ENCODE measurements at places on chromosomes 16 and 17. TPM values are rescaled to one million over a fixed set of nuclear protein-coding genes. Genes with fewer than 3 reads are reported as not detected.
A peak's percentile ranks its signal among the peaks of the same experiment; 100 is the strongest.

DNA sequence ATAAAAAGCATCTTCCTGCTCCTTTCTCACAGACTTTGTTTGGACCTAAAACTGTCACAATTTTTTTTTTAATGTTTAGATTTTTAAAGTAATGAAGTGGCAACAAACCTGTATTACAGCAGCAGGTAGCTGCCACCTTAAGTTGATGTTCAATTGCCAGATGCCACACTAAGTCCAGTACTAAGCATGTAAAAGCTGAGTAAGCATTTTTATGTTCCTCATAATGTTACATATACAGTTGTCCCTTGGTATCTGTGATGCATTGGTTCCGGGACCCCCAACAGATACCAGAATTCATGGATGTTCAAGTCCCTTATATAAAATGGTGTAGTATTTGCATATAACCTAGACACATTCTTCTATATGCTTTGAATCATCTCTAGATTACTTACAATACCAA lies 45.1 kb downstream of the TNRC6A start:
- H3K27ac ChIP-seq = no peak overlapping the region
- DNase-seq = no peak

GRCh38 chr16:78444-79150 lies 572 bp downstream of the MPG start:
- H3K4me3 ChIP-seq = peak overlapping the region; percentile 78
- peak overlapping the region; percentile 88 for H3K27ac ChIP-seq
- peaks cover 37% of the 10 kb centered on the region for H3K4me1 ChIP-seq
- H3K36me3 ChIP-seq = peaks cover 11% of the 10 kb centered on the region
- DNase-seq = peak; percentile 72

DNA sequence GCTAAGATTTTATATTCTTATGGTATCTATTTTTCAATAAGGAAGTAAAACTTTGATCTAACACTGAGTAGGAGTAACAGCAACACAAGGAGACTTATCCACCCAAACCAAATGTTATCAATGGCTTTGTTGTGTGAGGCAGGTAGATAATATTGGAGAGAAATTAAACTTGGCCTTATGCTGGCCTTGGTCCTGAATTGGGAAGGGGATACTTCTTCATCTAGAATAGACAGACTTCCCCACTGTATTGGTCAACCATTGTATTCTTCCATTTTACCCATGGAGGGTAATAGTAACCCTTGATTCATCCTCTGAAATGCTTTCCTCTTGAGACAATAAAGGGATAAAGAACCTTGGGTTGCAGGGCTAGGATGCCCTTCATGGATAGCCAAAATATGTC lies 76.3 kb upstream of the ANKFN1 start:
- H3K36me3 ChIP-seq = no peaks in the 10 kb centered on the region
- H3K27me3 ChIP-seq = no peaks in the 10 kb centered on the region
- H3K4me3 ChIP-seq = no peak overlapping the region
- H3K4me1 ChIP-seq = no peaks in the 10 kb centered on the region
- H3K27ac ChIP-seq = no peak overlapping the region
- no peak for DNase-seq

- no peaks in the 10 kb centered on the region for H3K36me3 ChIP-seq
- no peaks in the 10 kb centered on the region for H3K27me3 ChIP-seq
- H3K4me3 ChIP-seq = no peak overlapping the region
Measured at GRCh38 chr16:25553711-25554436, 137.9 kb upstream of the HS3ST4 start.

DNA sequence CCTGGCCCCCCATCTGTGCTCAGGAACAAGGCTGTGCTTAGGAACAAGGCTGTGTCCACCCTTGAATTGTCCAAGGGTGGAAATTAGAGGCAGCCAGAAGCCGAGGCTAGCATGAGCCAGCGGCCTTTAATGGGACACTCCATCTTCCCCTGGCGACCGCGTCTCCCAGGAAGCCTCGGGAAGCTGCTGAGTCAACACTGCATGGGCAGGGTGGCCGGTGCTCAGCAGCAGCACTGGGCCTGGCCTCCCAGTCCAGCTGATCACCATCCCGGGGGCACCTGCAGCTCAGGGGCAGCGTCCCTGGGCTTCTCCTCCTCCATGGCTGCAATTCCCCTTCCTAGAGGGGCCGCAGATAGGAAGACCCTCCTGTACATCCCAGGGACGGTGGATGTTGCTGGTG lies 180.8 kb downstream of the ENGASE start:
- H3K4me1 ChIP-seq = no peaks in the 10 kb centered on the region
- H3K4me3 ChIP-seq = no peak overlapping the region
- no peaks in the 10 kb centered on the region for H3K36me3 ChIP-seq
- no peak for DNase-seq
- H3K27ac ChIP-seq = no peak overlapping the region

- peaks cover 7% of the 10 kb centered on the region for H3K4me1 ChIP-seq
- H3K27me3 ChIP-seq = no peaks in the 10 kb centered on the region
- H3K27ac ChIP-seq = no peak overlapping the region
- DNase-seq = no peak
- peaks cover 93% of the 10 kb centered on the region for H3K36me3 ChIP-seq
Measured at GRCh38 chr17:32463304-32463703, 19.0 kb downstream of the PSMD11 start.

DNA sequence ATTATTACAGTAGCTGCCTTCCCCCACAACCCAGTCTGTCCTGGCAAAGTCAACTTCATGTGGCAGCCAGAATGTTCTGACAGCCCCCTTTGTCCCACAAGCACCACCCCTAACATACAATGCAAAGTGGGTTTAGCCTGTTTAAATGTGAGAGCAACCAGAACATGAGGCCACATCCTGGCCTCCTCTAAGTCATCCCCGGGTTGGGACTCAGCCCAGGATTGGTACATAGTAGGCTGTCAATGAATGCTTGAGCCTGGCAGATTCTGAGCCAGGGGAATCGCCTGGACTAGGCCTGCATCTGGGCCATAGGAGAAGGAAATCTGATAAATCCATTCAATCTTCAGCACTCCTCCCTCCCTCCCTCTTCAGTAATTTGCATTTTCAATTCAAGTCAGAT lies 4.3 kb upstream of the ITGA3 start:
- H3K27me3 ChIP-seq = no peaks in the 10 kb centered on the region
- no peaks in the 10 kb centered on the region for H3K36me3 ChIP-seq
- H3K27ac ChIP-seq = peak overlapping the region; percentile 17
- H3K4me3 ChIP-seq = no peak overlapping the region
- H3K4me1 ChIP-seq = peaks cover 36% of the 10 kb centered on the region

DNA sequence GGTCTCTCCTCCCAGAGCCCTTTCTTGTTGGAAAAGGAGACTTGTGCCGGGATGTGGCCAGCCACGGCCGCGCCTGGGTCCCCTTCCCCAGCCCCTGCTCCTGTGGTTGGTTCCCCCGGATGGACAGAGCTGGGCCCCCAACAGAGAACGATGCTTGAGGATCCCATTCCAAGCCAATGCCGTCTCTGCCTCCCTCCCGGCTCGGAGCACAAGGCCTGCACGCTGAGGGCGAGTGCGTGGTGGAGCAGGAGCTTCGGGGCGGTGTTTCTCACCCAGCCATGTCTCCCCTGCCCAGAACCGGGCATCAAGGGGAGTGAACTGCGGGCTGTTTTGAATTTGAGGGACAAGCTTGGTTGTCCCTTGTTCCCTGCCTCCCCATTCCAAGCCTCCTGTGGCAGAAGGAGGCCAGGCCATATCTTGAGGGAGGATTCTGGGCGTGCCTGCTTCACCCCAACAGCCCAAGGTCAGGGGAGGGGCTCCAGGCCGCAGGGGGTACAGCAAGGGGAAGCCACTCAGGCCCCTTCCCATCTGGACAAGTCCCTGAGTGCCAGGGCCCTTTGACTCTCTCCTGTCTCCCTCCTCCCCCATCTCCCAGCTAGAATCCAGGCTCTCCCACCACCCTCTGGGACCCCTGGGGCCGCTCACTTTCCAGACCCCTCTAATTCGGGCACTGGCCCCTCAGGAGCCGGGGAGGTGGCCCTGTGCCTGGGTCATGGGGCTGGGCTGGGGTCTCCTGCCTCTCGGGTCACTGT lies 43.6 kb downstream of the SOCS3 start:
- peaks cover 16% of the 10 kb centered on the region for H3K4me1 ChIP-seq
- H3K27me3 ChIP-seq = no peaks in the 10 kb centered on the region
- H3K36me3 ChIP-seq = no peaks in the 10 kb centered on the region
- no peak overlapping the region for H3K4me3 ChIP-seq
- H3K27ac ChIP-seq = peak overlapping the region; percentile 92

GRCh38 chr16:50378417-50378816 lies 9.6 kb upstream of the BRD7 start:
- H3K4me3 ChIP-seq = no peak overlapping the region
- no peaks in the 10 kb centered on the region for H3K36me3 ChIP-seq
- no peaks in the 10 kb centered on the region for H3K4me1 ChIP-seq
- DNase-seq = no peak
- H3K27me3 ChIP-seq = no peaks in the 10 kb centered on the region

- no peaks in the 10 kb centered on the region for H3K36me3 ChIP-seq
- H3K27me3 ChIP-seq = no peaks in the 10 kb centered on the region
- no peak overlapping the region for H3K27ac ChIP-seq
- no peak for DNase-seq
- H3K4me3 ChIP-seq = no peak overlapping the region
Measured at GRCh38 chr16:81409016-81409556, 35.5 kb upstream of the CMIP start.

- no peaks in the 10 kb centered on the region for H3K27me3 ChIP-seq
- H3K36me3 ChIP-seq = no peaks in the 10 kb centered on the region
- H3K4me3 ChIP-seq = no peak overlapping the region
- H3K27ac ChIP-seq = no peak overlapping the region
- H3K4me1 ChIP-seq = no peaks in the 10 kb centered on the region
Measured at GRCh38 chr16:83307594-83307992, 500.2 kb upstream of the HSBP1 start.

- no peak overlapping the region for H3K4me3 ChIP-seq
- no peaks in the 10 kb centered on the region for H3K27me3 ChIP-seq
- DNase-seq = no peak
- H3K36me3 ChIP-seq = no peaks in the 10 kb centered on the region
Measured at GRCh38 chr17:10053782-10054540, 144.4 kb downstream of the GAS7 start.

DNA sequence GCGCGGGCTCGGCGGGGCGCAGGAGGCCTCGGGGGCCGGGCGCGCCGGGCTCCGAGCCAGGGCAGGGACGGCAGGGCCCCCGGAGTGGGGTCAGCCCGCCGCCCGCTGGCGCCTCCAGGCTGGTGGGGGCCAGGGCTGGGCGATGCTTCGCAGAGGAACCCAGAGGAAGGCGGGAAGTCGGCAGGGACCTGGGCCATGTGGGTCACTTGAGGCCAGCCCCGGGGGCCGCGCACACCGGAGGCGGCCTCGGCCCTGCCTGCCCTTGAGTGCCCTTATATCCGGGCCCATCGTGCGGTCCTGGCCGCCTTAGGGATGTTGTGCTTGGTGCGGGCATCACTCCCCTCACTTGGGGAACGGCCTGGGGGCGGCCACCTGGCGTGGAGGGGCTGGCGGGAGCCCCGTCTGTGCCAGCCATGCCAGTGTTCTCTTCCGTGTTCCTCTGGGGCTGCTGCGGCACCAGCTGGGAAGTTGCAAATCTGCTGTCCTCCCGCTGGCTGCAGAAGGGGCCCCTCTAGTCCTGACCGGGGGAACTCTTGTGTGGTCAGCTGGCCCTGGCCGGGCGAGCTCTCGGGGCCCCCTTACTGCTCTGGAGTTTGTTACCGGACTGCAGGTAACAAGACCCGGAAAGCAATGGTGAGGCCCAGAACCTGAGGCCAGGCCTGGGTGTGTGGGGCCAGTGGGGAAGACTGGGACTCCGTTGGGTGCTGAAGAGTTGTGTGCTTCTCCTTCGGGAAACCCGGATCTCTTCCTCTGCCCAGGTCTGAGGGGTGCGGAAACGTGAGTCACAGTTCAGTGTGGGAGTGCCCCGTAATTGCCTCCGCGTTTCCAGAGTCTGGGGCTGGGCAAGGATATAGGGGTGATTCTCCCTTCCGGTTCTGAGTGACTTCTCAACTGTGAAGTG lies 849 bp downstream of the CAPN15 start:
- H3K36me3 ChIP-seq = no peaks in the 10 kb centered on the region
- peak; percentile 52 for DNase-seq
- H3K4me1 ChIP-seq = peaks cover 46% of the 10 kb centered on the region
- peak overlapping the region; percentile 68 for H3K4me3 ChIP-seq

DNA sequence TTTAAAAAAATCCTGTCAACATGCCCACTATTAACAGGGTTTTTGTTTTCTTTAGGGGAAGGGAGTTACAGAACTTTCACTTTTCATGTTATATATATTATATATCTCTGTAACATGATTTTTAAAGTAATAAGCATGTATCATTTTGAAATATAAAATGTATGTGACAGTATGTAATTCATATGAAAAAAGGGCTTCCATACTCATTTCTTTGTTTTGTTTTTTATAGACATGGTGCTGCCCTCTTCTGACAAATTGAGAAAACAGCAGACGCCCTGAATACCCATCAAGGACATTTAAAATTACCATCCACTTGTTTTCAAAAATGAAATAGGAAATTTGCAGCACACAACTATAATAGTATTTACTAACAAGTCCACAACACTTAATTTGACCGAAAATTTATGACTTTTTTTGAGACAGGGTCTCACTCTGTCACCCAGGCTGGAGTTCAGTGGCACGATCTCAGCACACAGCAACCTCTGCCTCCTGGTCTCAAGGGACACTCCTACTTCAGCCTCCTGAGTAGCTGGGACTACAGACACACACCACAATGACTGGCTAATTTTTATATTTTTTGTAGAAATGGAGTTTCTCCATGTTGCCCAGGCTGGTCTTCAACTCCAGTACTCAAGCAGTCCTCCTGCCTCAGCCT lies 30.4 kb downstream of the CFDP1 start:
- H3K36me3 ChIP-seq = no peaks in the 10 kb centered on the region
- H3K27ac ChIP-seq = peak overlapping the region; percentile 53
- no peaks in the 10 kb centered on the region for H3K27me3 ChIP-seq
- peaks cover 6% of the 10 kb centered on the region for H3K4me1 ChIP-seq
- no peak for DNase-seq

DNA sequence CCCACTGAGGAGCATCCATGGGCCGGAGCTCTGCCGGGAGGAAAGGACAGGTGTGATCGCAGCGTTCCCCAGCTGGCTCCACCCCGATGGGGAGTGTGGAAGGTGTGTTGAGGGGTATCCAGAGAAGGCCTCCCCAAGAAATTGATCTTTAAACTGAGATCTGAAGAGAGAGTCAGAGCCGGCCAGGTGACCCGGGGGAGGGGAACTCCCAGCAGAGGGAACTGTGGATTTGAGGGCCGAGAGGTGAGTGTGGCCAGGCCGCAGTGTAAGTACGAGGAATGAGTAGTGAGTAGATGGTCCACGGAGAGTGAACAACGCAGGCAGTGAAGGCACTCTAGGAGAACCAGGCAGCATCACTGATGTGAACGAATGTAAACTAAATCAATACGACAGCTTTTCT lies 80.2 kb downstream of the RPTOR start:
- no peak overlapping the region for H3K4me3 ChIP-seq
- H3K36me3 ChIP-seq = no peaks in the 10 kb centered on the region
- no peak overlapping the region for H3K27ac ChIP-seq
- no peaks in the 10 kb centered on the region for H3K27me3 ChIP-seq

GRCh38 chr17:81996757-81997441 lies 19.5 kb downstream of the ASPSCR1 start:
- H3K4me3 ChIP-seq = no peak overlapping the region
- H3K36me3 ChIP-seq = no peaks in the 10 kb centered on the region
- H3K27me3 ChIP-seq = no peaks in the 10 kb centered on the region
- peaks cover 4% of the 10 kb centered on the region for H3K4me1 ChIP-seq

MMP28 gene
- total RNA-seq = 11.1 TPM

CD2BP2 gene
- 77.0 TPM for total RNA-seq

PTX4 gene
- total RNA-seq = 0.58 TPM

ADCY7 gene
- total RNA-seq = 10.4 TPM

UMOD gene
- total RNA-seq = not detected

TEX19 gene
- total RNA-seq = not detected

SRL gene
- 0.58 TPM for total RNA-seq

TP53TG3 gene
- total RNA-seq = not detected

CD79B gene
- total RNA-seq = 4.4 TPM

KRT31 gene
- total RNA-seq = not detected

LITAFD gene
- not detected for total RNA-seq
